Stimulated activated CD8-positive, alpha-beta memory T cell treated with anti-CD3 and anti-CD28 coated beads, Interleukin-12 subunit alpha, Interleukin-12 subunit beta, amount 100 ng/mL, for 1 hour (primary cell): ENCODE measurements at places on chromosomes 12 and 14.

DNA sequence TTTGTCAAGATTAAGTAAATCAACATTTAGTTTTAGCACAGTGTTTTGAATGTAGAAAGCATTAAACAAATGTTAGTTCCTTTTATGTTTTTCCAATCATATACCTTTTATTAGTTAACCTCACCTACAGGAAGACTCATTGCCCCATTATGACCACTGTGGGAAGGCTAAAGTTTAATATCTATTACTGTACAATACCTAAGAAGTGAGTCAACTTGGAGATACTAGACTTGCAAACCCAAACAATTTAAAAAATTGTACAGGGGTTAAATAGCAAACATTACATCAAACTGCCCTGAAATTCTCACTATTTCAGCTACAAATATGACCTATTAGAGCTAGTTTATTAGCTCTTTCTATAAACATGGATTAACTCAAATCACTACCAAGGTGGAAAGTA, 8.6 kb upstream of the G2E3 start:
- no peak for DNase-seq

DNA sequence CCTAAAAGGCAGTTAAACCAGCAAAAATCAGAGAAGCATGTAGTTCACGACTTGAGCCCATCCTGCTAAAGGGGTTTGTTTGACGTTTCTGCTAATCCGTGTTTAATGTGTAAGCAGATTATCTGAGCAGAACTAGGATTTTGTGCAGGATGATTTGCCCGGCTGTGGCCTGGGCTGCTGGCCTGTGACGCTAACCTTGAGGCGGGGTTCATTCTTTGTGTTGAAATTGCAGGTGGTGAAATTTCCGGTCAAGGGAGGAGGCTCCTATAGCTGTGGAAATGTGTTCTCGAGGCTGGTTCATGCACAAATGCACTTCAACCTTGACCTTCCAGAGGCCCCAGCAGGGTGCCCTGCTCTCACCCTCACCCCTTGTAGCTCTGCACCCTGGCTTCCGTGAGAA, 63.7 kb downstream of the SLC24A4 start:
- no peak for DNase-seq

DNA sequence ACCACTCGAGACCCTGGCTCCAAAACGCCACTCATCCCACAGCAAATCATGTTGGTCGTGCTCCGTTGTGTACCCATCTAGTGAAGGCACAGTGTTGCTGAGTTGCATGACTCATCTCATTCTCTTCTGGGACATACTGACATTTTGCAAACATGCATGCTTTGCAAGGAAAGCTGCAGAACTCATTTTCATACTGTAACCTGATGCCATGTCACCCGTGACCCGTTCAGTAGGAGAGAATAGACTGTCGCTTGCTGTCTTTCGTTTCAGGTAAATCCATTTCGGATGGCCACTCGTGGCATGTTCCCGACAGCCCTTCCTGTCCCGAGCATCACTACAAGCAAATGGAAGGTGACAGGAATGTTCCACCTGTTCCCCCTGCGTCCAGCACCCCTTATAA, 78.2 kb downstream of the ESR2 start:
- DNase-seq = no peak

DNA sequence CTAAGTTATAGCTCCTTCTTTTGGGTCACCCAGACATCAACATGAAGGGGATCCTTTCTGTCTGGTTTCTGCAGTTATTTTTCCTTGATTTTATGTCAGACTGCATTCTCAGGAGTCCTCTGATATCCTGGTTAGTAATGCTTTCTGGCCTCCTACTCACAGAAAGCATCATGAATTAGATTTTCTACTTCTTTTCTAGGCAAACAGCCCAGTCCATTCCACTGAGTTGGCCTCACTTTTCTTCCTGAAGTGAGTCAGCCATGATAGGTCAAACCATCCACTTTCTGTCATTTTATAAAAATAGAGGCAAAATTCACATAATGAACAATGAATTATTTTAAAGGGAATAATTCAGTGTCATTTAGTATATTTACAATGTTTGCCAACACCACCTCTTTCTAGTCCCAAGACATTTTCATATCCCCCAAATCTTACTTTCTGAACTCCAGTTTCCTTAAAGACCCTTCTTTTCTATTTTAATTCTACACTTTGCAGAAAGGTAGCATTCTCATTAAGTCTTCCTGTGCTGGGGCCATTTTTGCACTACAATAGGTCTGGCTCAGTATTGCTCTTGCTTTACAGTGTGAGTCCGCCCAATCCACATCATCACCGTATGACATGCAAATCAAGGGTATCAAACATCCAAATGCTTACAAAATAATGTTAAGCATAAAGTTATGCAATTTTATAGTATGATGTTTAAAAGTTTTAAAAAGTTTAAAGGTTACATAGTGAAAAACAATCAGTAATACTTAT, 95.1 kb downstream of the UNC79 start:
- no peak for DNase-seq

- DNase-seq = no peak
Observed at GRCh38 chr12:78164154-78164553, 333.5 kb downstream of the NAV3 start.

GRCh38 chr14:22333422-22334274, 255.4 kb downstream of the DAD1 start:
- DNase-seq = no peak
